ENCODE measurements at places on chromosomes 3 and 15.

DNA sequence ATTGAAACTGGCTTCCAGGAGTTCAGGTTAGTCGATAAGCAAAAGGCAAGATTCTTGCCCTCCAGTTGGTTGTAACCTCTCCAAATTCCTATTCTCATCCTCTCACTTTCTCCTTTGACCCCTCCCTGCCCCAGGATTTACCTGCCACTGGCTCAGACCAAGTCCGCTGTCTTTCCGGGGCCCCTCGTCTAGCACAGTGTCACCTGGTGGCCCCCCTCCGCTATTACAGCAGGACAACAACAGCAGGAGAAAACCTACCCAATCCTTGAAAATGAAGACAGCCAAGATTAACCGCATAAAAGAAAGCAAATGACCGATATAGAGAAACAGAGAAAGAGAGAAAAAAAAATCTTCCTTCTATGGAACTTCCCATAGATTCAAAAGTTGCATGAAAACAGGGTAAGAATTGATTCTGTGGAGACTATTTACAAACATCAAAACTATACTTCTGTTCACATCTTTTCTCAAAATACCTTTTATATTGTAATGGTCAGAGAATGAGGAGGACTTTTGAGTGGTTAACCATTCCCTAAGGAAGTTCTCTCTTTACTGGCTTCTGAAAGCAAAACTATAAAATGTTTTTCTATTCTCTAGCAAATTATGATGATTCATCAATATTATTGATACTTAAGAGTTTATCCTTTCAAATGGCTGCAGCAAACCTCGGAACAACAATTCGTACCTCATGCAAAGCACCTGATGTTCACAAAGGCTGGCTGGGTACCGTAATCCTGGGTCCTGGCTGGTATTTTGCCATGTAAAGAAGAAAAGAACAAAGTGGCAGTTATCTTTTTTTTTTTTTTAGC is 10.0 kb upstream of the ST8SIA2 start:
- no peak for DNase-seq

DNA sequence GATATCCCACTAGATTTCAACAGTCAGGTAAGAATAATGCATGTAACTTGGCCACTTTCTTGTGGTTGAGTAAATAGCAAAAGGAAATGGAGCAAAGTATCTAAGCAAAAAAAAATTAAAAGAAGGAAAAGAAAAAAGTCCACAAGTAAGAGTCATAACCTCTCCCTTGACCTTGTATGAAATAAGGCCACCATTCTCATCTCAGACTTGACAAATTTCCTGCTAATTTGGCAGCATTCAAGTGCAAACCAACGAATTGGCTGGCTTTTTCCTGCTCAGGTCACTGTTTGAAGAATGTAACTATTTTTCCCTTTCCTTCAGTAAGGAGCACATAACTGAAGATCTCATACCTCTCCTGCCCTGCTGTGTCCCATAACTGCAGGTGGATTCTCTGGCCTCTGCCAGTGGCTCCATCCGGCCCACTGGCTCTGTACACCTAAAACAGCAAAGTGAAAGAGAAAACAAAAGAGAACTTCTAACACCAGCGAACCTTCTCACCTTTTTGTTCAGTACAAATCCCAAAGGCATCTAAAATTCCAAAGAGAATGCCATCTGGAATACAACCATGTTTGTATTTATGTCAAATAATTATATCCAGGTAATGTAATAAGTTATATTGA is 33.4 kb upstream of the RSL24D1 start:
- no peak for DNase-seq

DNA sequence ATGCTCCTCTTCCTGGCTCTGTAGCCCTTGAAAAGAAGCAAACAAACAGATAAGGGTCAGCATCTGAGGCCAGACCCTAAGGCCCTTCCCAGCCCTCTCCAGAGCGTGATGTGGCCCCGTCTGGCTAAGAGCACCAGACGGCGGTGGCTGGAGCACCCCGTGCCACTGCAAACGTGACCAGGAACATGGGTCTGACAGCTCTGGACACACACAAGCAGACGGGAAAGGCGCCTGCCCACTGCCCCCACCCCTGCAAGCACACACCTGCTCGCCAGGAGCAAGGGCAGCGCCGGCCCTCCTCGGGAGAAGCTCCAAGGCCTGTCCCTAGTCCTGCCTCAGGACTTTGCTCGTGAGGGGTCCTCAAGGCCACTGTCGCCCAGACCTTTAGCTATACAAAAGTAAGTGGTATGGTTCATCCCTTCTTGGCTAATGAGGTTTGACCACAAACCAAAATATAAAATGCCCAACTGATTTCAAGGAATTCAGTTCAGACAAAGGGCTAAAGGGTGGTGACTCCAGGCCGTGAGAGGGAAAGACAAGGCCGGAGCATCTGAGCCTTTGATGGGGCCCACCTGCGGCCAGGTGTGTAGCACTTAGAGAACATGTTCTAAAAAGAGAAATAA is 90.4 kb downstream of the XXYLT1 start:
- DNase-seq = no peak

DNA sequence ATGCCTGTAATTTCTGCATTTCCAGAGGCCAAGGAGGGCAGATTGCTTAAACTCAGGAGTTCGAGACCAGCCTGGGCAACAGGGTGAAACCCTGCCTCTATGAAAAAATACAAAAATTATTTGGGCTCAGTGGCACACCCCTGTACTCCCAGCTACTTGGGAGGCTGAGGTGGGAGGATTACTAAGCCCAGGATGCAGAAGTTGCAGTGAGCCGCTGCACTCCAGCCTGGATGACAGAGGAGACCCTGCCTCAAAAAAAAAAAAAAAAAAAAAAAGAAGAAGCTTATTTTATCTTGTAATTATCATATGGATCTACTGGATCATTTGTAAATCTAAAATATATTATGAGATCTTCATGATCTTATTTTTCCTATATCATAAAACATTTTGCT is 84.1 kb downstream of the PPCDC start:
- no peak for DNase-seq

DNA sequence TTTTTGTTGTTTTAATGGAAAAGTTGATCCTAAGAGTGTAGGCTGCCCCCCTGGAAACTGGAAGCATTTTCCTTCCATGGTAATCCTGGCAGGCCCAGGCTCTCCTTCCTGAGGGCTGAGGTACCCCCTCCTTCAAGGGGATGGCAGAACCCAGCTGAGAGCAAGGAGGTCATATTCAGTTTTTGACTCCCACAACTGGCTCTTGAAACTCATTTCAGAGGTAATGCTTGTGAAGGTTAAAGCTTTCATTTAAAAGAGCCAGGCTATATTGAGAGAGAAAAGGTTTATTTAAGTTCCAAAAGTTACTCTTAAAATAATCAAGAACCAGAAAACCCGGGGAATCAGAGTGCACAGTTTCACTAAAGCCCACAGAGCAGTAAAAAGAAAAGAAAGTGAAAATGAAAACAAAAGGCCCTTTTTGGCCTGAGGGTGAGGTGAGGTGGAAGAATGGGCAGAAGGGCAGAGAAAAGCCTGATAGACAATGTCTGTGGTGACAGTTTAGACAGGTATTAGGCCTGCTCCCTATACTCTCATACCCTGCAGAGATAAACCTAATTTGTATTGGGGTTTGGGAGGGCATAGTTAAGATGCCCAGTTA is 47.0 kb upstream of the RBP1 start:
- DNase-seq = no peak
